ENCODE measurements at places on chromosomes 1 and 21. TPM values are rescaled to one million over a fixed set of nuclear protein-coding genes. Genes with fewer than 3 reads are reported as not detected.

Gene MARCKSL1
- 69.7 TPM for total RNA-seq

Gene ZNF648
- total RNA-seq, result not detected

Gene VASH2
- total RNA-seq, result 3.7 TPM

Gene LCE1C
- total RNA-seq, result not detected

Gene DDX59
- total RNA-seq, result 11.0 TPM

Gene APCS
- not detected for total RNA-seq

Gene CD1D
- 0.08 TPM for total RNA-seq

Gene NECTIN4
- total RNA-seq, result 2.2 TPM

Gene PLD5
- 2.0 TPM for total RNA-seq

Data from A549 treated with Hydrocortisone at 1 μM for 4 hours (cell line).